Left kidney (tissue), 8 donors: ENCODE measurements at places on chromosomes 3 and 15.
A peak's percentile ranks its signal among the peaks of the same experiment; 100 is the strongest.

- no peak for DNase-seq
These were observed 5.2 kb upstream of the GOLIM4 start for GRCh38 chr3:168100777-168101492.

DNA sequence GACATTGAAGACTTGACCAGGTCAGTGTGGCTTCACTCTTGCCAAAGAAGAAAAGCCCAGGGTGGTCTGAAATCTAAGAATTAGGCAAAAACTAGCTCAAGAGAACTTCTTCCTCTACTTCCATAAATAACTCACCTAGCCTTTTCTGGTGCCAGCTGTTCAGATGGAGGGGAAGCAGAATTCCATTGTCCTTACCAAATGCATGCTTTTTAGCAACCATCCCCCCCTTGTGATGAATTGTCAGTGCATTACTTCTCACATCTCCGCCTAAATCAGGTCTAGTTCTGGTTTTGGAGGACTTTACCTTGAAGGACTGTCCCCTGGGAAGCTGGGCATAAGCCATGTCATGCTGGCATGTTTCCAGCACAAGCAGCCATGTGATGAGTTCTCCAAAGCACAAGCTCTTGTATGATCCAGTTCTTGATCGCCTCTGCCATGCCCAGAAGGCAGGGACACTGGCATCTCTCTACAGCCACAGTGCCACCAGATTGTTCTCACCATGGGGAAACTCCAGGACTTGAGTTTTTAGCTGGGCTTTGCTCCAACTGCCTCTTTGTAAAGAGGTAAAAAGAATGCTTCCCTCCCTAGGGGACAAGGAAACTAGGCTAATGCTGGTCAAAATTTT lies 96.4 kb upstream of the IL12A start:
- no peak for DNase-seq

GRCh38 chr3:117756563-117756962 lies 1047.0 kb downstream of the TUSC7 start:
- no peak for DNase-seq

- no peak for DNase-seq
These were observed 288.9 kb downstream of the ZNF385D start for GRCh38 chr3:21462141-21462540.

DNA sequence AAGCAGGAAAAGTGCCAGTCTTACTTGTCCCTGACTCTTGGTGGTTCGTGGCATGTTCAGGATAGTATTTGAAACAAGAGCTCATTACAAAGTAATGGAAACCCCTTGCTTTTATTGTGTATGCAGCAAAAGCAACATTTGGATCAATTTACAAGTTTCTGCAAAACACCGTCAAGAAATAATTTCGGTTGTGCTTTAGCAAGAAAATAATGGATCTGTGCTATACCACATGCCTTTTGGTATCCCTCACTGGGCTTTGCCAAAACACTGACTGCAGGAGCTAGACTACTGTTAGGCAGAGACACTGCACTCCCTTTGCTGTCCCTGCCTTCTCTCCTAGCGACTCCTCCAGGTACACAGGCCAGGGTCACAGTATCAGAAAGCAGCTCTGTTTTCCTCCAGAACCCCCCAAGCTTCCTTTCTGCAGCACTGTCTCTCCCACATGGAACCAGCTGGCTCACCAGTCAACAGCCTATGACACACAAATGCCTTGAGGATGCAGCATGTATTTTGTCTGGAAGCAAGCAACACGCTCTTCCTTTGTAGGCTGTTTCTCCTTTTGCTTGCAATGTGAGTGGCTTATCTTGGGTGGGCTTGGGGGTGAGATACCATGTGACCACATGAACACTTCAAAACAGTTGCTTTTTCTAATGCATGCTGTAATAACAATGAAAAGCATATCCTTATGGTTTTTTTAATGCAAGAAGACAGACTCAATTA lies 111.4 kb downstream of the PGPEP1L start:
- no peak for DNase-seq

- DNase-seq = no peak
These were observed 14.9 kb upstream of the DPH6 start for GRCh38 chr15:35560870-35561269.

DNA sequence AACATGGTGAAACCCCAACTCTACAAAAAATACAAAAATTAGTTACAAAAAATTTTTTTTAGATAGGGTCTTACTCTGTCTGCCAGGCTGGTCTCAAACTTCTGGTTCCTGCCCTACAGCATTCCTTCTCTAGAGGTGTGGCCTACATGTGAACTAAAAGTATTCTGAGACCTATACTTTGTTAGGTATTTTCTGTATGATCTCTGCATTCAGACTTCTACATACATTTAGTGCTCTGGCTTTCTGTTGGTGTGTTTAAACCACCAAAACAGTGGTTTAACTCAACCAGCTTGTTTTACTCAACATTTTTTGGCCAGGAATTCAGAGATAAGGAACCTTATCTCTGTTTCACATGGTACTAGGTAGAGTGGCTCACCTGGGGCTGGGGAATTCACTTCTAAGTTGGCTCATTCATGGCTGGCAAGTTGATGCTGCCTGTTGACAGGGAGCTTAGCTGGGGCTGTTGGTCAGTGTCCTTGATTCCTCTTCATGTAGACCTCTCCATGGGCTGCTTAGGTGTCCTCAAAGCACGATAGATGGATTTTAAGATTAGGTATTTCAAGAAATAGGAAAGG lies 41.4 kb upstream of the BSN start:
- no peak for DNase-seq

DNA sequence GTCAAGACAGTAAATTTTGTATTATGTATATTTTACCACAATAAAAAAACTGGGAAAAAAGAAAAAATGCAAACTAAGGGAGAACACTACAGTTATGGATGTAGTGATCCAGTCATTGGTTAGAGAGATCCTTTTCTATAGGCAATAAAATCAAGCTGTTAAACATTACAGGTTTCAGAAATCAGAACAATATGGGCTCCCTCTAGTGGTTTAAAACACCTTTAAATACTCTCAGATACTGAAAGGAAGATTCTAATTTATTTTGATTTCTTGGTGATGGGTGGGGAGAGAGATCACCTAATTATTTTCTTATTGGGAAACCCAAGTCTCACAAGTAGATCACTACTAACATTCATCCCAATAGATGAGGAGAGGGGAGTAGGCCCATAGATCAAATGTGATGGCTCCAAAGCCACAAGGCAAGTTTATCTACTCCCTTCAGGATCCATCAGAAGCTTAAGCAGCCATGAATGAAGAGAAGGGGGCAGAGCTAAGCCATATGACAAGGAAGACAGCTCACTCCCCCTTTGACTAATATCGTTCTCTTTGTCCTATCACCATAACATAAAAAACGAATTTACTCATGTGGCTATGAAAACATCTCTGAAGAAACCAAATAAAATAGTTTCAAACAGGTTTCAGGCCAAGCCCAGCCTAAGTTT lies 118.6 kb downstream of the ANO10 start:
- peak; percentile 33 for DNase-seq

DNA sequence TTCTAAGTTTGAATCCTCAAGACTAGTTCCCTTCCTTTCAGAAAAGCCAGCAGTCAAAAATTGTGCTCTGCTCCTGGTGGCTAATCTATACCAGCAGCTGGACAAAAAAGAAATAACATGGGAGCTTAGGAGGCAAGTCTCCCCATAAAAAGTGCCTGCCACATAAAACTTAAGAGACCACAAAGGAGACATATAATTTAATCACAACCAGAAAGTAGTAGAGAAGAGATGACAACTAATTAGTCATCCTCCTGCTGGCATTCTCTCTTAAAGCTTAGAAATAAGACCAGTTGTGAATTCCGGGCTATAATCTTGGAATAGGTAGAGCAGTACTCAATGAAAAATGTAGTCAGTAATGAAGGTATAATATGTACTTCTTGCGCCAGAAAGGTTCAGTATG lies 20.2 kb upstream of the IMPG2 start:
- no peak for DNase-seq

DNA sequence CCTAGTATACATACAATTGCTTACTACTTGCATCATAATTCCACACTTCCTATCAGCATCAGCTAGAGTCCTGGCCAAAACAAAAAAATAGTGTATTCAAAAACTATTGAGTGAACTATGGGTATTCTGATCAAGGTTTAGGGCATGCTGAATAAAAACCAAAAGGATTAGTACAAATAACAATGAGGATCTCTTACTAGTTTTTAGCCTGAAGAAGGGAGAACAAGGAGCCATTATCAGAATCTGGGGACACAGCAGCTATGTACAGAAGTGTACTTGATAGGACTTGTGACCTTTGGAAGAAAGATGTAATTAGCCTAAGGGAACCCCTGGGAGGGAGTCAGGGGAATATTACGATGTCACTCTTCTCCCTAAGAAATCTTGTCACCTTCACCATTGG lies 832.2 kb downstream of the SQOR start:
- DNase-seq = no peak

DNA sequence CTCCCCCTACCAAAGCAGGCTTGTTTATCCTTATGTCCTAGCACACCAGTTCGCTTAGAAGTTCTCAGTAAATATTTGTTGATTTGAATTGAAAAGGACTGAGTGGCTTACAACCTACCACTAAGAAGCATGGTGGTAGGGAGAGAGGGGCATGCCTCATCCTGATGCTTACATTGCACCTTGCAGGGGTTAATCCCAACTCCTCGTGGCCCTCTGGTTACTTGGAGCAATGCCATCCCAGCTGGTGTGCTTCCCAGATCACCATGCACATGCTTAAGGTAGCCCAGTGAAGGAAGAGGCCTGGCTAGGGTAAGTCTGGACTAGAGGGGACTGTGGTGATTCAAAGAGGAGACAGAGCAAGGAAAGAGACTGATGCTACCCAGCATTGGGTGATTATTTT lies 253.3 kb downstream of the CLSTN2 start:
- no peak for DNase-seq

- no peak for DNase-seq
These were observed 507.2 kb downstream of the MAGI1 start for GRCh38 chr3:65531499-65531898.

- DNase-seq = peak; percentile 72
These were observed 174.7 kb downstream of the IGF1R start for GRCh38 chr15:98823012-98823458.

GRCh38 chr15:68560501-68561113 lies 18.2 kb upstream of the CORO2B start:
- DNase-seq = no peak

DNA sequence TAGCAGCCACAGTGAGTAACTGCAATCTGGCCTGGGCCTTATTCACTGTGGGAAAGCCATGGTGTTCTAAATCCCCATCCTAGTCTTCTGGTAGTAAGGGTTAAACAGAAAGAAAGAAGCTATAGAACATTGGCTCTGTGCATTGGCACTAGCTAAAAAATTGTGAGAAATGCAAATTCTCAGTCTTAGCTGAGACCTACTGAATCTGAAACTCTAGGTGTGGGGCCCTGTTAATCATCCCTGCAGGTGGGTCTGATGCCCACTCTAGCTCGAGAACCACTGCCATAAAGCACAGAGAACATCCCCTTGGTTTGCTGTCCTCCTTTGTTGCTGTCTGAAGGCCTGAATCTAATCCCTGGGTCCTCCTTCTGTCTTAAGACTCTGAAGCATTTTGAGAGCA lies 59.3 kb downstream of the MEIS2 start:
- no peak for DNase-seq

- no peak for DNase-seq
These were observed 16.6 kb upstream of the CX3CR1 start for GRCh38 chr3:39296197-39297077.

GRCh38 chr3:191314109-191314728 lies 15.0 kb upstream of the CCDC50 start:
- DNase-seq = no peak

DNA sequence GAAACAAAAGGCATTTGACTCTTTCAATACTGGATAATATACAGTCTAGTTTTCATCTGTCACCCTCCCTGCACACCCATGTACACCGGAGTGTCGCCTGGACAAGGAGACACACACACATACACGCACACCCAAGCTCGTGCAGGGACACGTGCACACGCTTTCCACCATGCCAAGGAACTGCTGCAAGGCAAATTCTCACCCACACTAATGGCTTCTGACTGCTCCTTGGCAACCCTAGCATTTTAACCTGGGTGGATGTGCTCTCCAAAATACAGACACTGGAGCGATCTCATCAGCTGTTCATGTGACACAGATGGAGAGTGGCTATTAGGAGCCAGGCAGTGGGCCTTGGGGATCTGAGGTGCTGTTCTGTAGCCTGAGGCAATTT lies 61.6 kb downstream of the MEIS2 start:
- DNase-seq = no peak

- no peak for DNase-seq
These were observed 114.3 kb upstream of the SEMA6D start for GRCh38 chr15:47603026-47603425.

GRCh38 chr3:189204167-189204866 lies 32.5 kb downstream of the TPRG1 start:
- no peak for DNase-seq

DNA sequence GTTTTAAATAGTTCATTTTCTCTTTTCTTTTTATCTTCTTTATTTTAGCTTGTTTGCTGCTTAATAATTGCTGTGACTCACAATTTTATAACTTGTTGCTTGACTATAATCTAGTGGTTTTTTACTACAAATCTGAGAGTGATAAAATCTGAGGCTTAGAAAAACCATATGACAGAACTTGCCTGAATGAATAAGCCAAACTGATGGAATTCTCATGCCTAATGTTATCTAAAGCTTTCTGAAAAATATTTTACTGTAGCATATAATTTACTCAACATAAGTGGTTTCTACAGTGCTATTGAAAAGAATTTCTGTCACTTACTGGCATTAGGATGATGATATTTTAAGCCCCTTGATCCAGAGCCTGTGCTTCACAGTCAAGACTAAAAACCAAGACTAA lies 175.1 kb downstream of the VGLL3 start:
- DNase-seq = no peak

- no peak for DNase-seq
These were observed 461 bp downstream of the PCYT1A start for GRCh38 chr3:196287090-196287439.

DNA sequence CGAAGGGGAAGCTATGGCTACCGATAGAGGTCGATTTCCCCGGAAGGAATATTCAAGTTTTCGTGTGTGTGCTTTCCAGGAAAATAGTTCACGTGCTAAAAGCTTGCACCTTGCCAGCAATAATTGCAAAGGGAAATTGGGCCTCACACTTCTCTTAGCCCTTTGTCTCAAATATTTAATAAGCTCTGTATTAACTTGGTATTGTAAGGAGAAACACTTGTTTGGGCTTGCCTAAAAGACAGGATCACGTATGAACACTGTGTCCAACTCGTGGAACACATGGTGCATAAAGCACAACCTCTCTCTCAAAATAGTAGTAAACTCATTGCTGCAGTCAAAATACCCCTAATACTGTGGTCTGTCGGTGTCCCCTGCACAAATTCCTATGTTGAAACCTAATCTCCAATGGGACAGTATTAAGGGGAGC lies 352 bp upstream of the TMF1 start:
- no peak for DNase-seq
